ENCODE measurements at places on chromosomes 7 and 10.
A peak's percentile ranks its signal among the peaks of the same experiment; 100 is the strongest.

- DNase-seq: no peak
Observed at GRCh38 chr10:69344591-69345252, 66.4 kb downstream of the HK1 start.

DNA sequence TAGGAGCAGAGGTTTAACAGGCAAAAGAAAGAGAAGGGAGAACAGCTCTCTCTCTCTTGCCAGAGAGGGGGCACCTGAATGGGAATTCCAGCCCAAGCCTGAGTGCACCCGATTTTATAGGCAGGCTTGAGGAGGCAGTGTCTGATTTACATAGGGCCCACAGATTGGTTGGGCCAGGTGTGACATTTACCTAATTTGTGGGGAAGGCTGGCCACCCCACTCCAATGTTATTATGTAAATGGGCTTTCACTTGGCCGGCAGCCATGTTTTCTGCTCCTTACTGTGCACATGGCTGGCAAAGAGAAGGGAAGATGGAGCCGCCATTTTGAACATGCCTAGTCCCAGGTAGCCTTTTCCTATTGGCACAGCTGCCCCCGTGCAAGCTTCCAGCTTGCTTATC lies 735.5 kb upstream of the AUTS2 start:
- no peak for DNase-seq

DNA sequence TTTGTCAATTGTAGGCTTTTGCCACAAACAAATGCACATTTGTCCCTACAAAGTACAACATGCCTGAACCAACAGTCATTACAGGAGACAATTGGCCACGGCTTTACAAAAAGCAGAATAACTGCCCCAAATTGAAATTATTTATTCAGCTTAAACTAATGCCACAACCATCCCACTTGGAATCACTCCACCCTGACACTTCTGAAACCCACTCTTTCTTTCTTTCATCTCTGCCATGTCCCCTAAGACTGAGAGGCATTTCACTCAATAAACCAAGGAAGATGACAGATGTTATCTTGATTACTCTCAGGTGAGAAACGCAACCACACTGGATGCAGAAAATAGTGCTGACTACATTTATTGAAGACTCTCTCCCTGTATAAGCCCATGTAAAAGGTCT lies 2.6 kb upstream of the NPM3 start:
- no peak for DNase-seq

DNA sequence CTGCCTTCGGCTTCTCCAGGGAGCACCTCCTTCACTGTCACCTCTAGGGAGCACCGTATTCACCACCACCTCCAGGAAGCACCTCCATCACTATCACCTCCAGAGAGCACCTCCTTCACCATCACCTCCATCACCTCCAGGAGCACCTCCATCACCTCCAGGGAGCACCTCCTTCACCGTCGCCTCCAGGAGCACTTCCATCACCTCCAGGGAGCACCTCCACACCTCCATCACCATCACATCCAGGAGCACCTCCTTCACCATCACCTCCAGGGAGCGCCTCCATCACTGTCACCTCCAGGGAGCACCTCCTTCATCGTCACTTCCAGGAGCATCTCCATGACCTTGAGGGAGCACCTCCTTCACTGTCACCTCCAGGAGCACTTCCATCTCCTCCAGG lies 102.3 kb downstream of the DNAJB6 start:
- DNase-seq: no peak

GRCh38 chr10:59879363-59879913 lies 26.9 kb downstream of the CCDC6 start:
- no peak for DNase-seq

DNA sequence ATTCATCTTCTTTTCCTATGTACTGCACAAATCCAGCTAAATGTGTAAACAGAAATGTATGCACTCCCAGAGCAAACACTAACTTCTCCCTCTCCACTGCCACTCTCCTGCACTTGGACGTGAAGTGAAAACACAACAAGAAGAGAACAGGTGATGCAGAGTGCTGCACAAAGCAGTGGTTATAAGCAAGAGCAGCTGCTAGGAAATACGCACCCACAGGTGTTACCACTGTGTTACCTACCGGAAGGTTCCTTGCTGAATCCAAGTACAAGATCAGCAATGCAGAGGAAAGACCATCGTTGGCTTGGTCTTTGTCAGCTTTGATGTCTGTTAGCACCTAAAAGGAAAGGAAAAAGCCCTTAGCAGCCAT lies 54.6 kb upstream of the NCAPG2 start:
- DNase-seq: no peak

DNA sequence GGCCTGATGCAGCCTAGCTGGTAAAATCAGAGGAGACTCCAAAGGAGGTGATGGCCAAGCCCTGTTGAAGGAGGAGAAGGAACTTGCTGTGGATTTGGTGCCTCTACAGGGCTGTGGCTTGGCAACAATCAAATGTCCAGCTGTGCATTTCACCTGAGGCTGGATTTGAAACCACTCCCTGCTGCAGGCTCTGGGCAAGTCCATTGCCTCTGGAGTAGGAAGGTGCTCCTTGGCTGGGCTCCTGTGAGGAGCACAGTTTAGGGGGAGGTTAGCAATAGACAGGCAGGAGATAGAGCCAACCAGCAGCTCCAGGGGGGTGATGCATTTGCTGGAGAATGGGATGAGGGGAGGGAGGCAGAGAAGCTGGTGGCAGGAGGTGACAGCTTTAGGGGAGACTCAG lies 26.5 kb downstream of the CDH23 start:
- DNase-seq: no peak

GRCh38 chr7:19239951-19240350 lies 94.7 kb upstream of the FERD3L start:
- no peak for DNase-seq

- no peak for DNase-seq
Observed at GRCh38 chr7:151191544-151191943, 4.5 kb upstream of the ASB10 start.

DNA sequence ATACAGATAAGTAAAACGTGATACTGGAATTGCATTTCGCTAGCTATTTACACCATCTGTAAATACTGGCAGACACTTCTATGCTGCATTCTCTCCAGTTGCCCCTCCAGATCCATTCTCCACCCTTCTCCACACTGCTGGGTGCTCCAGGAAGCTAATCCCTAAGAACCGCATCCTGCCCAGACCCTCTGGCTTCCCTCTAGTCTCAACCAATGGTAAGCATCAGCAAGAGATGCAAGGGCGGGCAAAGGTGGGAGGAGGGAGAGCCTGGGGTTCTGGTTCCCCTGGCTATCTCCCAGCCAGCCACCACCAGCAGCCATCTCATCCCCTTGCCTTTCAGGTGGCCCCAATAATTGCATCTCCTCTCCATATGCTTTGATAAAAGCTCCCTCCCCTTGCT lies 84.4 kb downstream of the AMPH start:
- no peak for DNase-seq

GRCh38 chr7:152862006-152862405 lies 102.5 kb downstream of the ACTR3B start:
- no peak for DNase-seq

- DNase-seq: no peak
Observed at GRCh38 chr7:95427914-95428516, 6.8 kb downstream of the PON2 start.

- DNase-seq: no peak
Observed at GRCh38 chr10:124086787-124087671, 6.4 kb downstream of the CHST15 start.

- no peak for DNase-seq
Observed at GRCh38 chr10:78464856-78465267, 431.2 kb downstream of the RPS24 start.

DNA sequence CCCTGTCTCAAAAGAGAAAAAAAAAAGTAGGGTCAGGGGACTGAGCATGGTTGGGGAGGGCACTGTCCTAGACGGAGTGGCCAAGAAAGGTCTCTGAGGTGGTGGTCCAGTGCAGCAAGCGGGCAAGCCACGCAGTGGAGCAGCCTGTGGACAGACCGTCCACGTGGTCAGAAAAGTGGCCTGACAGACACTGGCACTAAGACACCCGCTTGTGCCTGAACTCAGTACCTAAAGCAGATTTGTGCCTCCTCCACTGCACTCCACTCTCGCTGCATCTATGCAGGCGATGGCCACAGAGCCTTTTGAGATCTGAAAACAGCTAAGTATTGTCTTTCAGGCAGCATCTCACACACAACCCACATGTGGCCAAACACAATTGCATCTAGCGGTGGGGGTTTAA lies 8.8 kb downstream of the ASB10 start:
- DNase-seq: no peak

GRCh38 chr10:29588629-29589421 lies 45.9 kb downstream of the SVIL start:
- no peak for DNase-seq

GRCh38 chr10:88066319-88066718 lies 202.9 kb downstream of the PTEN start:
- DNase-seq: no peak

GRCh38 chr10:69125554-69125953 lies 1.6 kb downstream of the VPS26A start:
- no peak for DNase-seq

DNA sequence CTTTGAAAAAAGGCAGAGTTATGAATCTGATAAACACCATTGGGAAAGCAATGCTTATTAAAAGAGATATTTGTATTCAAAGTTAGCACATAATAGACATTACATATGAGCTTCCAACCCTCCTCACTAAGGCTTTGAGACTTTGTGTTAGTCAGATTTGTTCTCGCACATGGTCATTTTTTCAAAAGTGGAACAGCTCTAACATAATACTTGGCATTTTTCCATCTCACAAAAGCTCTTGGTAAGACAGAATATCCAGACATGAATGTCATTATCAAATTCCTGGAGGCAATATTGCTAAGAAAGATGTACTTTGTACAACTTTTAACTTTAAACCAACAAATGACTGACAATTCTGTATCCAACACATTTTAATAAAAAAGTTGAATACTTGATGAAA lies 292.4 kb upstream of the SMIM30 start:
- DNase-seq: no peak

DNA sequence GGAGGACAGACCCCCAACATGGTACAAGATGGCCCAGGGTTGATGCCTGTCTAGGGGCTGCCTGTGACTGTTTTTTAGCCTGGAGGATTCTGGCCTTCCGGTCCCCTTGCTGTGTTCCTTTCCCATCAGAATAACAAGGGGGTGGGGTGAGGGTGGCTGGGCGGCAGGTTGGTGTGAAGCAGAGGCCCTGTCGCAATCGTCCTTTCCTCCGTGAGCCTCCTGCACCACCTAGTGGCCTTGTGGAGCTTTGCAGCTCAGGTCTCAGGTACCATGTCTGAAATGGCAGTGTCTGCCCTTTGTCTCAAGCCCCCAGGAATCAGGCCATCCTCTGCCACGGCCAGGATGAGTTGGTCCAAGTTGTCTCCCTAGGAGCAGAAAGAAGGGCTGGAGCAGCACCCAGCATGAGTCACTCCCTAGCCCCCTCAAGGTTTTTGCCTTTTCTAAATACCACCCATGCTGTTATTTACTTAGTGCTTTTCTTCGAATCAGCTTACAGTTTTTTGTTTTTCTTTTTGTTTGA lies 24.2 kb downstream of the TACR2 start:
- DNase-seq: peak; percentile 89

Measured in GM13977 (cell line).